ENCODE measurements at places on chromosomes 1 and 21. TPM values are rescaled to one million over a fixed set of nuclear protein-coding genes. Genes with fewer than 3 reads are reported as not detected.

Gene PLA2G2D
- not detected for total RNA-seq

Gene AMY1B
- total RNA-seq: not detected

Gene ANGPTL3
- not detected for total RNA-seq

Gene SERINC2
- 31.2 TPM for total RNA-seq

Gene CACNA1S
- not detected for total RNA-seq

Gene BNIPL
- total RNA-seq: 0.17 TPM

Gene KRTAP10-9
- total RNA-seq: not detected

Gene FCGR3B
- total RNA-seq: not detected

Measured in A549 treated with dexamethasone at 1 μM for 4 hours (cell line).